ENCODE measurements at places on chromosomes 16 and 17.
A peak's percentile ranks its signal among the peaks of the same experiment; 100 is the strongest.

DNA sequence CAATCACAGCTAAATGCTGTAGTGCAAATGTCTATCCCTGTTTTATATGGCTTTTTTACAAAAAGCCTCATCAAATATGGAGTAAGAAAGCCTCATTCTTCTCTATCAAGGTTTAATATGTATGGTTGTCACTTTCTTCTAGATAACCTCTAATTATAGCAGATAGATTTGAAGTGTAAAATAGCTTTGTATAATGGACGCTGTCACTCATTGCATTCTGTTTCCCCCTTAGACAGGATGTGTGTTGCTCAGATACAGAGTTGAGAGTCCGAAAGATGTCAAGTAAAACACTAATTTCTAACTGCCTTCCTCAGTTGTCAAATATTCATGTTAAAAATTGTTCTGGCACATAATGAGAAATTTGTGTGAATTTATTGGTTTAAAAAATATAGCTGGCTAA, 88.0 kb downstream of the NLK start:
- DNase-seq: no peak

- DNase-seq: no peak
Observed at GRCh38 chr16:54289945-54290832, 3.6 kb upstream of the IRX3 start.

- DNase-seq: no peak
Observed at GRCh38 chr16:47716571-47716970, 255.4 kb downstream of the PHKB start.

DNA sequence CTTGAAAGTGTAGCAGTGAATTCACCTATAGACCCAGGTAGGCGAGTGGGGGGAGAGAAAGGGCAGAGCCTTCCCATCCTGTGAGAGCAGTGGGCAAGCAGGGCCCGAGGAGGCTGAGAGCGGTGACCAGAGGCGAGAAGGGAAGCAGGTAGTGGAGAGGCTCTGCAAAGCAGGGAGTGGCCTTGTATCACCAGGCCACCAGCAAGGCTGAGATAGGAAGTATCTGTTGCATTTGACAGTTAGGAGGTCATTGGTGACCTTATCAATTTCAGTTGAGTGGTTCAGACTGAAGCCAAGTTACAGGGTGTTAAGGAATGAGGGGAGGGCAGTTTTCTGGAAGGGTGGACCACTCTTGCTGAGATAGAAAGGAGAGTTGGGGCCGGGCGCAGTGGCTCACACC, 10.7 kb upstream of the HSD3B7 start:
- DNase-seq: no peak

DNA sequence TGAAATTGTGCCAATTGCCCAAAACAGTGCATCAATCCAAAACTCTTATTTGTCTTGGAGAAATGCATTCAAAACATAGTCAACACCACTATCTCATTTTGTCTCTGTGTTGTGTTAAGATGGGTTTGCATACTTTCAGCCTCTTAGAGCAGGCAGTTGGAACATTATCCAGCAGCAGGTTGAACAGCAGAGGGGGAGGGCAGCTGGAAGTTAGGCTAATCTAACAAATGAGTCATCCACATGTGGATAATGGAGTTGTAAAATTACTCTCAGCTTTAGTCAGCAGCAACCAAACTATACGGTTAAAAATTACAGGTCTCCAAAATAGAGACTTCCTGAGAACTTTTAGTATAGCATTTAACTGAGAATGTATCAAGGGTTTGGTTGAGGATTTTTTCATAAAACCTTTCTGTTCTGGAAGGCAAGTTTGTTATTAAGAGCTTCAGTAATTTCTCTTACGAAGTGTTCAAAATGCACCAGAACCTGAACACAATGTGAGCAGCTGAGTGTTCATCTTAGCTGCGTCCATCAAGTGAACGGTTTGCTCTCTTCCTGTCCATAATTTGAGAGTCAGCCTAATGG, 46.3 kb downstream of the PRKCA start:
- DNase-seq: no peak

GRCh38 chr17:59527325-59527917, 38.0 kb upstream of the DHX40 start:
- DNase-seq: no peak

GRCh38 chr17:48645639-48646182, 19.6 kb upstream of the HOXB9 start:
- no peak for DNase-seq

GRCh38 chr17:31653691-31654090, 205.4 kb downstream of the COPRS start:
- DNase-seq: no peak

DNA sequence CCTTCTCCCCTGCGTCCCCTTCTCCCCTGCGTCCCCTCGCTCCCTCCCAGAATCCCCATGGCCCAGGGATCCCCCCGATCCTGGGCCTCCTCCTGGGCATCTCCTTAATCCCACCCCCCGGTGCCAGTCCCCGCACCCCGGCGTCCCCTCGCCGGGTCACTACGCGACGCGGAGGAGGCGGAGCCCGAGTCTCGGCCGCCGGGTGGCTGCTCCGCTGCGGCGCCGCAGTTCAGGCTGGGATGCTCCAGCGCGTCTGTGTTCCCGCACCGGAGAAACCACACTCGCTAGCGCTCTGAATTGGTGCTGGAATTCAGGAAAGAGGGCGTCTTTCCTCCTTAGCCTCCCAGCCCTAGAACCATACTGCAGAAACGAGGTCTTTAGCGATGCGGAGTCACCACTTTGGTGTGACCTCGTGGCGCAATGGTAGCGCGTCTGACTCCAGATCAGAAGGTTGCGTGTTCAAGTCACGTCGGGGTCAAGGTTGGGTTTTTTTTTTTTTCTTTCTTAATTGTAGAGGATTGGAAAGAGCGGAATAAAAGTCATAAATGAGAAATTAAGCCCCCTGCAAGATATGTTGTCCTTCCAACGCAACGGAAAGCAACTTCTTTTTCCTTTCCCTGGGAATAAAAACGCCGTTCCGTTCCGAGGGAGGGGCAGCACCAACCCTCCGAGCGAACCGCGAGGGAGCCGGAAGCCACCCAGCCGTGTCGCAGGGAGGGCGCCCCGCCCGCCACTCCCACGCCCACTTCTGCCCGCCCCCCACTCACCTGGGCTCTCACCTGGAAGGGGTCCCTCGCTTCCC, 25.7 kb upstream of the SLC47A1 start:
- peak; percentile 84 for DNase-seq

- DNase-seq: peak; percentile 73
Observed at GRCh38 chr17:17568772-17569195, 22.7 kb downstream of the PEMT start.

DNA sequence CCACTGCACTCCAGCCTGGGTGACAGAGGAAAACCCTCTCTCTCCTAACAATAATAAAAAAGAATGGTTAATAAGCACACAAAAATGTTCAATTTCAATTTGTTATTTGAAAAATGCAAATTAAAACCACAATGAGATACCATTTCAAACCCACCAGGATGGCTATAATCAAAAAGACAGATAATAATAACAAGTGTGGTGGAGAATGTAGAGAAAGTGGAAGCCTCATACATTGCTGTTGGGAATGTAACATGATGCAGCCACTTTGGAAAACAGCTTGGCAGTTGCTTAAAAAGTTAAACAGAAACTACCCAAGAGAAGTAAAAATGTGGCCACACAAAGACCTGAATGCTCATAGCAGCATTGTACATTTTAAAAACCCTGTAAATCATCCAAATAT, 51.8 kb upstream of the MAP3K14 start:
- DNase-seq: no peak

- DNase-seq: no peak
Observed at GRCh38 chr16:11141409-11142260, 114.4 kb downstream of the SOCS1 start.

DNA sequence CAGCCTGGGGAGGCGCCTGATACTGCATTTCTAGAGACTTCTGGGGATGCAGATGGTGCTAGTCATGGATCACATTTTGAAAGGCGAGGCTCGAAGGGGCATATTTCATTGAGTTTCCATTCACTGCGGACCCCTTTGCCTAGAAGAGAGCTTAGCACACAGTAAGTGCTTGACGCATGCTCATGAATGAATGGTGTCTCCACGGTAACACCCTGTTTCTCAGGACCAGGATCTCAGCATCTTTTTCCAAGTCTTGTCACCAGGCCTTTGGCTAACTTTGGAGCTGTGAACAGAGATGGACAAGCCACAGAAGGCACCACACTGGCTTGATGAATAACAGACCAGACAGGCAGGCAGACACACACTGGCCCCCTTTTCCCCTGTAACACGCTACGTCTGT, 151.3 kb downstream of the FOXL1 start:
- DNase-seq: no peak

DNA sequence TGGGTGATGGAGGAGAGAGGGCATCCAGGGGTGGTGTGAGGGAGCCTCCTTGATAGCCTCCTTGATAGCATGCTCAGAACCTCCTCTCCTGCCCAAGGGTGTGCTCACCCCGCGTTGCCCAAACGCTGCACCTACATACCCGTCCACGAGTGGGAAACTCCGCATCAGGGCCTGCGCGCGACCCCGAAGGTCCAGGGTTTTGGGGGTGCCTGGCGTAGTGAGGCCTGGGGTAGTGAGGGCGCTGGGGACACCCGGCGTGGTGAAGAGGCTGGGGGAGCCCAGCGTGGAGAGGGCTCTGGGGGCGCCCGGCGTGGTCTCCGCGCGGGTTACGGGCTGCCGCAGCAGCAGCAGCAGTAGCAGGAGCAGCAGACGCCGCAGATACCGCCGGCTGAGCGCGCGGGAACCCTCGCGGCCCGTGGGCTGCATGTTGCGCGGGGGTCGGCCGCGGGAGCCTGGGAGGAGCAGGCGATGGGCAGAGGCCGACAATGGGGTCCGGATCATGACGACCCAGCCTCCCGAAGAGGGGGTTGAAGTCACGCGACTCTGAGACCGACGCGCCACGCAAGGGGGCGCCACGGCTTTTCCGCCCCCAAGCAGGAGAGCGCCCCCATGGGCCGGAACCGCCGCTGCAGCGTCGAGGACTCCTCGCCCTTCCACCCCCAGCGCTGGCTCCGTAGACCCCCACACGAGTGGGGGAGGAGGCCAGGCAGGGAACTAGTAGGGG, at the start of gene DPEP3:
DPEP3 (minus strand) TSS at position 545 of the 724 bp plus-strand sequence; CDS start at position 426, 119 bp downstream.
- no peak for DNase-seq

- DNase-seq: no peak
Observed at GRCh38 chr17:67585077-67585602, 132.6 kb upstream of the NOL11 start.

- DNase-seq: no peak
Observed at GRCh38 chr17:44922136-44922535, 6.8 kb upstream of the GFAP start.

- no peak for DNase-seq
Observed at GRCh38 chr16:56320056-56320455, 105.3 kb downstream of the AMFR start.

DNA sequence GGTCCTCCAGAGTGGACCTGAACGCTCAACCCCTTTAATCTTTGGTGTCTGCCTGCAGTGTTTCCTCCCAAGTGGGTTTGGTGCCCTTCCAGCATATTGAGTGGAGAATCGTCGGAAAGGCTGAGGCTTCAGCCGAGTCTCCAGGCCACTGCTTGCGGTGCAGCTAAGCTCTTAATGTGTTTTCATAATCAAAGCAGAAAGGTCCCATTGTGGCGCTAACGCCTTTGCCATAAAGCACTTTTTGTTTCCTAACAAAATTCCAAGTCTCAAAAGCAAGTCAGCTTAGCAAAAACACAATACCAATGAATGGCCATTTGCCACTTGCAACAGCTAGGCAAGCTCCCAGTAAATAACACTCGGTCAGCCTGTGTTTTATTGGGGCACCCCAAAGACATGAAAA, 57.6 kb downstream of the KSR1 start:
- no peak for DNase-seq

DNA sequence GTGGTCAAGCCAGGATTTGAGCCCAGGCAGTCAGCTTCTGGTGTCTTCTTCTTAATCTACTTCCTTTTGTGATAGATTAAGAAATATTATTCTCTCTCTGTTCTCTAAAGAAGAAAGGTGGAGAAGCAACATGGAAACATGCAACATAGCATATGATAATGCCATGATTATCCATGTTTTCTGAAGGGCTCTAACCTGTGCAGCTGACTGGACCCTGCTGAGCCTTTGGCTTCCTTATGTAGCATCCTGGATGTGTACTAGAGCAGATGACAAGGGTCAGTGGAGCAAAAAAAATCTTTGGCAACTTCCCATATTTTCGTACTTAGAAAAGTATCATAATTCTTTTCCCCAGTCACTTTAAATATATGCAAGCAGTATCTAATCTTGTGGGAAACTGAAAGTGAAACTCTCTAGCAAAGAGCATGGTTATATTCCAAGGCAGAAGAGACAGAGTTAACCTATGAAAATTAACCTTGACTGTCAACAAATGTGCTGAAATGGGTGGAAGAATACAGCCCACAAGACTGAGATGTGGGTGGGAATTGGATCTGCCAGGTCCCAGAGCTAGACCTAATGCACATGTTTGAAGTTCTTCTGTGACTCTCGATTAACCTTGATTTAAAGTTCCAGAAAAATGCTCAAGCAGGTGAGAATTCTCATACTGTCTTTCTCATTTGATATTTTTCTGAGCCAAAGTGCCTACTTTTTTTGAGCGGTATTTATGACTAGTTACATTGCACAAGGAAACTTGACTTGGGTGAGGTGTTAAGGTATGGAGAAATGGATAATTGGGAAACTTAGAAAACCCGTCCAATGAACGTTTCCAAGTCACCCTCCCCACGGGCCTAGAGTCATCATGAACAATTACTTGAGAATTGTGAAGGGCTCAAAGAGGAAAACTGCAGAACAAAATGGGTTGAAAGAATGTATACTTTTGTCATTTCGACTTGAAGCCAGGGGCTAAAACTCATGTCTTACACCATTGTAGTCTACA, 248.6 kb downstream of the FTO start:
- no peak for DNase-seq

DNA sequence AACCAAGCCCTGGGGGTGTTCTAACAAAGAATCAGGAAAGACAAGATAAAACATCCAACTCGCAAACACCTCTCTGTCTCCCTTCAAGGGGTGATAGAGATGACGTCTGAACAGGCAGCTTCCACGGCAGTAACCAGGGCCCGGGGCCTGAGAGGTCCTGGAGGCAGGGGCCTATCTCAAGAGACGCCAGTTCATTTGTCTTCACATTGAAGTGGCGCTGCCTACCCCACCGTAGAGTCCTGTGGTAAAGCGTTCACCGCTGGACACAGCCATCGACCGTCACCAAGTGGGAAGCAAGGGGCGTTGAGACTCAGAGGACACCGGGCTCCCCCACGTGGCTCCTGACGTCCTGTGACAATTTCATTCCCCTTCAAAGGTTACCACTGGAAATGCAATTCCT, 21.4 kb downstream of the UTS2R start:
- DNase-seq: no peak

GRCh38 chr16:3590736-3591435, 13.7 kb upstream of the NLRC3 start:
- DNase-seq: no peak

DNA sequence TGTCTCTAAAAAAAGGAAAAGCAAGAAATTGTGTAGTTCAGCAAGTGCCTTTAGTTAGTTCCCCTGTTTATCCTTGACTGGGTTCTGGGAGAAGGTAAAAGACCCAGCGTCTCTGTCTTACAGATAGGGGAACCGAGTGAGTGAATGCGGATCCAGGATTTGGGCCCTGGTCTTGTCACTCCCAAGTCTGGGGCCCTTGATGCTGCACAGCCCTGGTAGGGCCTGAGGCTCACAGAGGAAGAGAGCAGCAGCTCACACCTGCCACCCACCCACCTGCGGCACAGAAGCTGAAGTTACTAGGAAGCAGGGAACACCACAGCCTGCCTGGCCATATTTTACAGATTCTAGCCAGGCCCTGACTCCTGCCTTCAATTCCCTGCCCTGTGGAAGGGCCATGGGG, 22.2 kb downstream of the LASP1 start:
- no peak for DNase-seq

GRCh38 chr17:29126268-29126930, 53.8 kb downstream of the MYO18A start:
- no peak for DNase-seq
